NCI-H2171 treated with DMSO at 0.1 percent for 48 hours (cell line): ENCODE measurements at places on chromosomes 11 and 22.

DNA sequence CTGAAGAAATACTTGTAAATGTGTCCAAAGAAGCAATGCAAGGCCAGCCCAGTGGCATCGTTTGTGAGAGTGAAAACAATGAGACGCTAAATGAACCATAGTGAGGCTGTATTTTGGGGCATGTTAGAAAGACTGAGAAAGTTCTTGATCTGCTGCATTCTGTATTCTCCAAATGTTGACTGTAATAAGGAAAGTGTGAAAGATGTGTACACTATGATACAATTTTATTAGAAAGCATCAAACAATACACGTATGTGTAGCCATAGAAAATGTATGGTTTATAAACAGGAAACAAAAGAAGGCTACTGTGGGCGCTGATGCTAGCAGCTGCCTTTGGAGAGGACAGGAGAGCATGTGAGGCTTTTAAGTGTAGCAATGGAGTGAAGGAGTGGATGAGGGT, 233.5 kb upstream of the E2F8 start:
- no peak for DNase-seq

DNA sequence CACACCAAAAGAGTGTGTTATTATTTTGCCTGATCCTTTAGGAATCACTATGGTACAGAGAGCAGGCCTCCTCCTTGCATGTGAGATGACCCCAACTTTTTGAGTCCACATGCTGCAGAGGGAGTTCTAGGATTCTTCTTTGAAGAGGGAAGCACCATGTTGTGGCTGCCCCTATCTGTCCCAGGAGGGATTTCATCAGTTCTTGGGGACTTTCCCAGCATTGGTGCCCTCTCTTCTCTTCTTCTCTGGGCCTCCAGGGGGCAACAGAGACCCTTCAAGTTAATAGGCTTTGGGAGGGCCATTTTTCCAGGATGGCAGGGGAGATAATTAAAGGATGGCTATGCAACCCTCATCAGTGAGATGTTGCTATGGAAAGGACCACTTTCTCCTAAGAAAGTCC, 3.6 kb downstream of the MMP1 start:
- no peak for DNase-seq

DNA sequence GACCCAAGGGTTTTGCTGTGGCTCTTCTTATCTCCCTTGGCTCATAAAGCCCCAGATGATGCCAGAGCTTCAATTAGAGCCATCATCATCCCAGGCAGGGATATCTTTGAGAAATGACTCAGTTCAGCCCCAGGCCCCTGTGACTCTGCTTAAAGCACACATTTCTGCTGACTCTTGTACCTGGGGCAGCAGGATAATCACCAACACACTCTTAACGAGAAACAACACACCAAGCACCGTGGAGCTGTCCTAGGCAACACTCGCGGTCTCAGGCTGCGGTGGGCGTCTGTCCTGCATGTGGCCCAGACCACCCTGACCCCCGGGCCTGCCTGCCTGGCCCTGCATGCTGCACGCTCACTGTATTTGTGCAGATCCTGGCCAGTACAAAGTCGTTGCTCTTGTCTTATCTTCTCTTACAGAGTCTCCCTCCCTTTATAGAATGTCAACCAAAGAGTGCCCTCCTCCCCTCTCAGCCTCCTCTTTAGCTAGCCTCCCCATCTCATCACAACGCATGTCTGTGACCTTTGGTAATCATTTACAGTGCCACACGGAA, 114.2 kb upstream of the PARVA start:
- DNase-seq = no peak

DNA sequence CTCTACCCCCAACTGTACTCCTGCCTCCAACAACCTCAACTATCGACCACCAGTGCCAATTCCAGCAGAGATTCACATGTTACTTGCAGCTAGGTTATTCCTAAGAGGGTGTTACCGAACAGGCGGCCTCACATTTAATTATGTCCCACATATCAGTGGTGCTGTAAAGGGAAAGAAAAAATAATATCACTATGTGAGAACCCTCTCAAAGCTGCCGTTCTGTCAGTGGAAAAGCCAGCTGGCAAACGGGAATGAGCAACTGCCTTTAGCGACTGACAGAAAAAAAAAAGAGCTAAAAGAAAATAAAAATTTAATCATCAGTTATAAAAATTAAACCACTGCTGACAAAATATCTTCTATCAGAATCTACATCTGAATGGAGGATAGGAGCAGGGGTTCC, 270.8 kb upstream of the NARS2 start:
- no peak for DNase-seq

- no peak for DNase-seq
These were observed 1119.0 kb downstream of the BRD1 start for GRCh38 chr22:48708558-48709245.

- DNase-seq = no peak
These were observed 9.1 kb upstream of the TUB start for GRCh38 chr11:8071616-8072581.

GRCh38 chr11:8330404-8330803, 66.7 kb upstream of the LMO1 start:
- DNase-seq = no peak

DNA sequence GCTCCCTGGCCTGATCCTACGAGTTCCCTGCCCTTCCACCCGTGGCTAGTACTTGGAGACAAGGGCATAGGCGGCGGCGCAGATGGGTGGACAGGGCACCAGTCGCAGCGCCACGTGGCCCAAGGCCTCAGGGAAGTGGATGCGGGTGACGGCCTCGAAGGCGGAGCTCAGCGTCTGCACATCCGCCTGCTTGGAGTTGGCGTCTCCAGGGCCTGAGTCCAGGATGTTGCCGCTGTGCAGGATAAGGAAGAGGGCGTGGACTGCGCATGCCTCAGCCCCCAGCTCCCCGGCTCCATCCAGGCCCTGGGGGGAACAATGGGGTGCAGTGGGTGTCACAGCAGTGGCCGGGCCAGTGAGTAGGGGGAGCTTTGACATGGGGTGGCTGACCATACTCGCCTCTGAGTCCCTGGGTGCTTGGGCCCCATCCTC, 6.6 kb downstream of the PITPNM1 start:
- DNase-seq = no peak

DNA sequence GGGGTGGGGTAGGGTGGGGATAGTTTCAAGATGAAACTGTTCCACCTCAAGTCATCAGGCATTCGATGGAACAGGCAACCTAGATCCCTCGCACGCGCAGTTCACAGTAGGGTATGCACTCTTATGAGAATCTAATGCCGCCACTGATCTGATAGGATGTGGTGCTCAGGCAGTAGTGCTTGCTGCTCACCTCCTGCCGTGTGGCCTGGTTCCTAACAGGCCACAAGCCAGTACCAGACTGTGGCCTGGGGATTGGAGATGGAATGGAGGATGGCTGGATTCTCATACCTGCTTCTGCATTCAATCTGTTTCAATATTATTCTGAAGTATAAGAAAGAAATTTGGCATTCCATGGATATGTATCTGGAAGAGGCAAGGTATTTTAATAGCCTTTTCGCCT, 73.1 kb downstream of the RBFOX2 start:
- DNase-seq = no peak

- DNase-seq = no peak
These were observed 35.7 kb downstream of the CELF1 start for GRCh38 chr11:47516984-47517853.

DNA sequence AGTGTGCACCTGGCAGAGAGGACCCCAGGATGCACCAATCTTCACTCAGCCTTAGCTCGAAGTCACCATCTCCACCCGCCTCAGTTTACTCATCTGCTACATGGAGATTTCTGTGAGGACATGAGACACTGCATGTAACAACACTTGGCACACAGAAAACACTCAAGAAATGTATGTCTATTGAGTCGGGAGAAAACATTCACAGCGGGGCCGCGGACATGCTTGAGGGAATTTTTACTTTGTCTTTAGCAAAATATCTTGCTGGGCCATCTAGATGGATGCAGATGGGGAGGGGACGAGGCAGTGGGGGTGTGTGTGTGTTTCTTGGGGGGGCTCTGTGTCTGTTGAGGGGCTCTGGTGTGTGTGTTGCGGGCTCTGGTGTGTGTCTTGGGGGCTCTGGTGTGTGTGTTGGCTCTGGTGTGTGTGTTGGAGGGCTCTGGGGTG, 28.4 kb upstream of the RFPL3 start:
- no peak for DNase-seq

DNA sequence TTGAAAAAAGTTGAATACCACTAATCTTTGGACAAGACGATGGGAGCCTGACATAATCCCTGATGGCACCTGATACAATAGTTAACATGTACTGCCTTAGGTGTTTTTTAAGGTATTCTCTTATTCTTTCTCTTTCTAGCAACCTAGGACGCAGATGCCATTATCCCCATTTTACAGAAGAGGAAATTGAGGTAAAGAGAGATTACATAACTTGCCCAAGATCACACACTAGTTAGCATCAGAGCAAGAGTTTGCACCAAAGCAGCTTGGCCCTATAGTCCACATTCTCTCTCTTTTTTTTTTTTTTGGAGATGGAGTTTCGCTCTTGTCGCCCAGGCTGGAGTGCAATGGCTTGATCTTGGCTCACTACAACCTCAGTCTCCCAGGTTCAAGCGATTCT, 35.7 kb upstream of the RBFOX2 start:
- no peak for DNase-seq

DNA sequence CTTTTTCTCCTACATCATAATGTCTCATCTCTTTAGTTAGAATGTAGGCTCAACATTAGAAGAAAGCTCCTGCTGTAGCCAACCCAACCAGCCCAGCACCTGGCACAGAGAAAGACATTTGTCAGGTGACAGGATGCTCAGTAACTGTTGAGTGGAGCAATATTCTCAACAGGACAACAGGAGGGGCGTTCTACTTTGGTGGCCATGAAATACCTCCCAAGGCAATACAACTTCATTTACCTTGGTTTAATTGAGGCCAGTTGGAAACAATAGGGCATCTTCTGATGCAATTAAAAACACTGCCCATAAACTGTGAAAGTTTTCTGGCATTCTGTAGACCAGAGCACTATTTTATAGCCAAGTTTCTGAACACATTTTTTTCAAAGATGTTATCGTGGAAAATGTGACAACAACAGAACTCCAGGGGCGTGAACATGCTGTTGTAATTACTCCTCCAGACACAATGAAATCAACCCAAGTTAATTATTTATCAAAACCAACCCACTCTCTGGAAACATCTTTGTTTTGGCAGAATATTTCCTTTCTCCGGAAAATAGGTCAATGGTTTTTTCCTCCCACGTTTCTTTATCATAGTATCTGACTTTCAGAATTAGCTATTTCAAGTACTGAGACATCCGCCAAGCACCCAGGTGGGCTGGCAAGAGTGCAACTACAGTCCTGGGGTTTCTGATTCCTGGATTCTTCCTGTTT, 538.1 kb downstream of the SOX6 start:
- no peak for DNase-seq

GRCh38 chr11:134346101-134346975, 14.6 kb downstream of the GLB1L2 start:
- DNase-seq = peak; percentile 14

GRCh38 chr11:118291477-118292135, 12.9 kb upstream of the CD3E start:
- DNase-seq = no peak

DNA sequence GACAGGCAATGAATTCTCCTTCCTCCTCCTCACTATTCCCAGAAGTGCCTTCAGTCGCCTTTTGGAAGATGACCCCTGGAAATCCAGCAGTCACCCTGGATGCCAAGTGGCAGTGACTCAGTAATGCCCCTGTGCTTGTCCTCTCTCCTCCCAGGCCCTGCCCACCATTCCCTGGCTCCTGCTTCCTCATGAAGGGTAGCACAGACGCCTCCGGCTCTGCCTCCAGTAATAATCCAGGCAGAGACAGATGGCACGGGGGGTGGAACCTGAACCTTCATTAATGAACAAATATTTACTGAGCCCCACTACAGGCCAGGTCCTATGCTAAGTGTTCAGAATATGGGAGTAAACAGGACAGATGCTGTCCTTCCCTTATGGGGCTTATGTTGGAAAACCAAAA, 23.2 kb downstream of the SYT13 start:
- DNase-seq = peak; percentile 91

DNA sequence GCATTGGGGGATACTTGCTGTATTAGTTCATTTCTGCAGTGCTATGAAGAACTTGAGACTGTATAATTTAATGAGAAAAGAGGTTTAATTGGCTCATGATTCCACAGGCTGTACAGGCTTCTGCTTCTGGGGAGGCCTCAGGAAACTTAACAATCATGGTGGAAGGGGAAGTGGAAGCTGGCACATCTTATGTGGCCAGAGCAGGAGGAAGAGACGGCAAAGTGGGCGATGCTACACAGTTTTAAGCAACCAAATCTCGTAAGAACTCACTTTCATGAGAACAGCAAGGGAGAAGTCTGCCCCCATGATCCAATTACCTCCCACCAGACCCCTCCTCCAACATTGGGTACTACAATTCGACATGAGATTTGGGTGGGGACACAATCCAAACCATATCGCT, 55.1 kb downstream of the TMPRSS5 start:
- DNase-seq = no peak

- no peak for DNase-seq
These were observed 15.6 kb downstream of the PCF11 start for GRCh38 chr11:83172551-83172950.

- DNase-seq = peak; percentile 54
These were observed 844 bp downstream of the PCF11 start for GRCh38 chr11:83157594-83158356.

GRCh38 chr11:117724104-117724503, 72.9 kb downstream of the DSCAML1 start:
- DNase-seq = no peak

DNA sequence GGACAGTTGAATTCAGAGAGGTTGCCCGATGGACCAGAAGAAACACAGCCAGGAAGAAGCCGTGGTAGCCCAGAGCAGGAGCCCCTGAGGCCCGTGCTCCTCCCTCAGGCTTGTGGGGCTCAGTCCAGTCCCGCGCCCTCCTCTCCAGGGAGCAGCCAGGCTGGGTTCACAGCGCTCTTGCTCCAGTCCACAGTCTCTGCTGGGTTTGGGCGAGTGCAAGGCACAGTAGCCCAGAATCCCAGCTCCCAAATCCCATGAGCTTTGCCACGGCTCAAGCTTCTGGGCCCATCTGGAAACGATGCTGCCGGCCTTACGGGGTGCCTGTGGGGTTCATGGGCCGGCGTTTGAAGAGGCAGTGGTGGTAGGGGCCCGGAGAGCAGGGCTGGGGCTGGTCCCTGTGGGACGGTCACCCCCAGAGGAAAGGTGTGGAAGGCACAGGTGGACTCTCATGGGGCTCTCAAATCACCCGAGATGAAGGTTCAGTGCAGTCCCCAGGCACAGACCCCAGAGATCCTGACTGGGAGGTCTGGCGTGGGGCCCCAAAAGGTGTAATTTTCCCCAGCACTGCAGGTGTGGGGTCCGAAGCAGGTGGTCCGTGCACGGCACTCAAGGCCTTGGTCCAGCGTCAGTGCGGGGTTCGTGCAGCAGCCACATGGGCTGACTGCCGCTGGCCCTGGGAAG, 30.6 kb upstream of the ATXN10 start:
- no peak for DNase-seq

- DNase-seq = peak; percentile 21
These were observed 755 bp downstream of the NRIP3 start for GRCh38 chr11:9002920-9003572.
